Suprapubic skin (tissue), 4 donors: ENCODE measurements at places on chromosomes 6 and 20. TPM values are rescaled to one million over a fixed set of nuclear protein-coding genes. Genes with fewer than 3 reads are reported as not detected.

- peak; percentile 45 for DNase-seq
These were observed 115.5 kb upstream of the AFDN start for GRCh38 chr6:167711211-167711610.

DNA sequence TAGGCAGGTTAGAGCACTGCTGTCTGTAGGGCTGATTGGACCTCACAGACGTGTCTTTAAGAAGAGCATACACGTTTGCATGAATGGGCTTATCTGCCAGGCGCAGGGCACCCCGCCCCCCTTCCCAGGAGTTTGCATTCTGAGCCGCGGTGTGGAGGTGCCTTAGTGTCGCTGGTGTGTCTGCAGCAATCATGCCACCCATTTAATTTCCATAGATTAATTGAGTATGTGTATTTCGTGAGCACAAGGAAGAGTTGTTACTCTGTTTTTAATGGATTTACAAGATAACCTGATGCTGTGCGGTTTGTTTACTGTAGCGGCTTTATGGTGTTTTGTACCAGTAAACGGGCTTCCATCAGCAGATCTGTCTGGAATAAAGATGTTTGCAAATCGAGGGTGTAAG, 107.7 kb downstream of the ZDHHC14 start:
- no peak for DNase-seq

- no peak for DNase-seq
These were observed 19.0 kb downstream of the VAPB start for GRCh38 chr20:58407966-58408557.

RIPOR2 gene
- total RNA-seq: 3.8 TPM

CGA gene
- total RNA-seq: not detected

GRCh38 chr6:22208026-22208425, 88.8 kb downstream of the PRL start:
- no peak for DNase-seq

DNA sequence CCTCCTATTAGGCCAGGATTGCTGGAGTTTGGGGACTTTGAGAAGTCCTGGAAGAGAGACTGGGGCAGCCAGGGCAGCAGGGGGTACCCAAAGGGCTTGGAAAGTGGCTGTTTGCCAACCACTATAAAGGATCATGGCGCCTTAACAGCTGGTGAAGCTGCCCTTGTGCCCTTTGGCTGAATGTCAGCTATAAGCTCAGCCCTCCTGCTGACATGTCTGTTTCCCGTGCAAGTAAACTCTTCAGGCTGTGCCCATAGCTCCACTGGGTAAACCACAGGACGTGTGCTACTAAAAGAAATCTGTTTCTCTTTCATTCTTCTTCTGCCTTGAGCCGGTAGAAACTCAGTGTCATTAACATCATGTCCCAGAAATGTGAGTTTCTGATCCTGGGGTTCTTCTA, 97.3 kb downstream of the CAP2 start:
- DNase-seq: no peak

C6orf52 gene
- not detected for total RNA-seq

GRCh38 chr20:48698507-48699267, 129.1 kb downstream of the PREX1 start:
- no peak for DNase-seq

GRCh38 chr6:157569543-157569942, 188.6 kb downstream of the ZDHHC14 start:
- no peak for DNase-seq

GRCh38 chr6:158382491-158382890, 70.2 kb downstream of the TULP4 start:
- DNase-seq: no peak

- DNase-seq: no peak
These were observed 183.6 kb downstream of the JARID2 start for GRCh38 chr6:15429141-15430110.

DNA sequence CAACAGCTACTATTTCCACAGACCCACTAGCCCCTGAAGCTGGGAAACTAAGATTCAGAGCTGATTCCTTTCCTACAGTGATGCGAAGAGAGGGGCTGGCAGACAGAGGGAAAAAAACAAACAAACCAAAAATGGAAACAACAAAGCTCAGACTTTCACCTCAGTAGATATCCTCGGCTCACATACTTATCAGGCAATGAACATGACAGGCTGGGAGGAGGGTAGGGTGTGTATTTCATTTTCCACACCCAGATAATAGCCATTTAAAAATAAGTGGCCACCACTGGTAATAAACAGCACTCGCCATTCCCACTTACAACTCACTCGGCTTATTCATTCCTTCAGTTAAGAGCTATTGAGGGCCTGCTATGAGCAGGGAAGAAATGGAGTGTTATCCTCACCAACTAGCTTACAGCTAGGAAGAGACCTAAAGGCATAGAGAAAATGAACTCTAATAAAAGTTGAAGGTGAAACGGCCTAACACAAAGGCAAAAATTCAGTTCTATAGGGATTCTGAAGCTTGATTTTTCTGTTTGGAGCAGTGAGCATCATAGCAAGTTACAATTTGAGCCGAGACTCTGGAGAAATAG, 32.0 kb upstream of the SPTLC3 start:
- DNase-seq: no peak

HLA-DMA gene
- total RNA-seq: 28.5 TPM

RIMS4 gene
- total RNA-seq: 0.64 TPM
